ENCODE measurements at places on chromosomes 3 and 15.
A peak's percentile ranks its signal among the peaks of the same experiment; 100 is the strongest.

GRCh38 chr15:70788114-70789049, 25.0 kb upstream of the UACA start:
- DNase-seq, result peak; percentile 74

GRCh38 chr3:108008931-108009639, 81.7 kb downstream of the CD47 start:
- DNase-seq, result no peak

DNA sequence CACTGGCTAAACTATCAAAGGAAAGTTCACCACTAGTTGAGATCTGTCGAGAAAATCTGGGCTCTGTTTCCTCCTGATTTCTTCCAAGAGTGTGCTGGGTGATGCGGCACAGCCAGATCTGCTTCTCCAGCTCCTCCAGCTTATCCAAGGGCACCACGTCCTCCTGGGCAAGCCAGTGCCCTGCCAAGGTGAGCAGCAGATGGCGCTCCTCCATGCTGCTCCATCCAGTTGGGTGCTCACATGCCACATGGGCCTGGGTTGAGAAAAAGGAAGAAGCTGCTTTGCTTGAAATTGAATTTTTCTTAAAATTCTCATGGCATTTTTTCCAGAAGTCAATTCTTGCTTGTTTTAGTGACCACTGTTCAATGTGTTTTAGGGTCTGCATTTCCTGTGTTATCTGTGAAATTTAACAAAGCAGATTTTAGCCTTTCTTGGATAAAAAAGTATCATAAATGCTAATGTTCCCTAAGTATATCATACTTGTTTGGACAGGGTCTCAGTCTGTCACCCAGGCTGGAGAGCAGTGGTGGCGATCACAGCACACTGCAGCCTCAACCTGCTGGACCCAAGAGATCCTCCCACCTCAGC, 47.3 kb downstream of the EIF3J start:
- DNase-seq, result no peak

- DNase-seq, result no peak
Observed at GRCh38 chr3:71916747-71917369, 131.9 kb upstream of the PROK2 start.

GRCh38 chr15:26516102-26516980, 256.5 kb downstream of the GABRB3 start:
- no peak for DNase-seq

DNA sequence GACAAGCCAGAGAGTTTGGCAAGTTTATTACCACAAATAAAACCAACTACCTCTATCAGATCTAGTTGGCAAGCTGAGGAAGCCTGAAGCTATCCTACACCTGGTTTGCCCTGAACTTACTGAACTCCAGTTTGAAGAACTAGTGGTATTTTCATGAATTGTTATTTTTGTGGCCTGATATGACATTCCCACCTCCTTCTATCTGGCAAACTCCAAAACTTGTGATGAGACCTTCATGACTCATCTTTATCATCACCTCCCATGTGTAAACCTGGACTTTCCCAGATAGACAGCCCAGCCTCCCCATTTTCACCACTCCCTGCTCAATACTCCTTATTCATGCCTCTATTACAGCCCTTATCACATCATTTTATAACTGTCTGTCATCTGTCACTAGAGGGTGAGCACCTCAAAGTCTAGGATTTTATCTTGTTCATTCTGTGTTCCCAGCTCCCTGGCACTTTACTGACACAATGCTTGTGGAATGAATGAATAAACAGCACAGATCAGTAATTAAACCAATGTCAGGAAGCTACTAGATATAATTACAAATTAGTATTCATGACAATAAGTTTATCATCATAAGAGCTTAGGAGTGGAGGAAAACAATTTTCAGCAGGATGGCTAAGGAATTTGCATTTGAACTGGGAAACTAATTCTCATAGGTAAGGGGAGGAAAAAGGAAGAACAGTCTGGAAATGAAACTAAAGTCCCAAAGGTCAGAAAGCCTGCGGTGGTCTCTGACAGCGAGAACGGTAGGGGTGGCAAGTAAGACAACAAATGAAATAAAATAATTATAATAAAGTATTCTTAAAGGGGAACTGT, 13.2 kb upstream of the TRANK1 start:
- no peak for DNase-seq

DNA sequence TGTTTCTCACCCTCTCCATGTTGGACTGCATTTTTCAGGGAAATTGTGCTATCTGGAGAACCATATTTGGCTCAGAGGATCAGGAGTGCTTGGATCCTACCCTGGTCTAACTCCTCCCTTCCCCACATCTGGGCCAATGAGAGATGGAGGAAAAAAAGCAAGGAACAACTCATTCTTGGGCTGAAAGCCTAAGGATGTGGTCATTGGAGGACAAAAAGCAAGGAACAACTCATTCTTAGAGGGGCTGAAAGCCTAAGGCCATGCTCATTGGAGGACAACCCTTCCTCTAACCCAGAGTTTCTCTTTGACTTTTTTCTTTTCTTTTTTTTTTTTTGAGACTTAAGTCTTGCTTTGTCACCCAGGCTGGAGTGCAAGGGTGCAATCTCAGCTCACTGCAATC, 48.6 kb upstream of the CHRNB4 start:
- no peak for DNase-seq

- no peak for DNase-seq
Observed at GRCh38 chr3:168443965-168444364, 348.2 kb upstream of the GOLIM4 start.

DNA sequence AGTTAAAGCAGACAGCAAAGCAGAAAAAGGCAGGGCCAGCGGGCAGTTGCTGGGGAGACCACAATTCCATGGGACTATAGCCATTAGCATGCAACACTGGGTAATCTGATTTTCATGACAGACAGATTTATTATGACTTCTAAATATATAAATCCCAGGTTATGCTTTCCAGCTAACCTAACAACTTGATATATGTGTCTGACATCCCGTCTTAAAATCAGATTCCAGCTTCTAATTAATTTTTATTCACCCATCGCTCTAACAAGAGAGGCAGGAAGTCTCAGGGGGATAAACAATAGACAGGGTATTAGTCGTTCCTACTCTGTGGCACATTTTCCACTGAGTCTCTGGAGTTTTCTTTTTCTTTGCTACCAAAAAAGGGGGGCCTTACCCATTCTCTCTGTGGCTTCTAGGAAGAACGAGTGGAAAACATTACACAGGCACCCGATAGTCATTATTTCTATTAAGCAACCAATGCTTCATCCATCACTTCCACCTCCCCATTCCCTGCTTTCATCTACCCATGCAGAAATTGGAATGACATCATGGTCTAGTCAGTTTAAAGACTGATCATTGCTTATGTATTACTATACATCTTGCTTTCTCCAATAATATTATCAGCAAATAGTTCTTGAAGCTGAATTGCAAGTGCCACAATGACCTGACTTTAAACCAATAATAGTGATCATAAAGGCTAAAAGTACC, 173.1 kb downstream of the FHIT start:
- no peak for DNase-seq

GRCh38 chr15:99431661-99432091, 134.1 kb upstream of the MEF2A start:
- DNase-seq, result no peak

- no peak for DNase-seq
Observed at GRCh38 chr3:165742351-165742750, 94.9 kb downstream of the BCHE start.

GRCh38 chr15:69783211-69783610, 314.5 kb downstream of the TLE3 start:
- DNase-seq, result no peak

DNA sequence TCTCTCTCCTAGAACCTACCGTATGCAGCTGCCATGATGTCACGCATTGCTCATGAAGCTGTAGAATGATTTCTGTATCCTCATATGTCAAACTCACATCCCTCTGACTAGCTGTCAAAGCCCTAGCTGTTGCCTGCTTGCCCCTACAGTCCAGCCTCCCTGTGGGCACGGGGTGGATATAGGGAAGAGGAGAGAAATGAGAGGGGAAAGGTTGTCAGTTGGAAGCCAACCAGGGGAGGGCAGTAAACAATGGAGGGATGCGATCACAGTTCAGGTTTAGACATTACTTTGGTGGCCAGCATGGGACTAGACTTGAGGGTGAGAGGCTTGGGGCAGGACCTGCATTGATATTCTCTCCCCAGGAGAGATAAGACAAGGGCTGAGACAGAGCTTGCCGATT, 1.7 kb upstream of the HDGFL3 start:
- DNase-seq, result no peak

- DNase-seq, result no peak
Observed at GRCh38 chr3:55910543-55910942, 423.4 kb upstream of the WNT5A start.

DNA sequence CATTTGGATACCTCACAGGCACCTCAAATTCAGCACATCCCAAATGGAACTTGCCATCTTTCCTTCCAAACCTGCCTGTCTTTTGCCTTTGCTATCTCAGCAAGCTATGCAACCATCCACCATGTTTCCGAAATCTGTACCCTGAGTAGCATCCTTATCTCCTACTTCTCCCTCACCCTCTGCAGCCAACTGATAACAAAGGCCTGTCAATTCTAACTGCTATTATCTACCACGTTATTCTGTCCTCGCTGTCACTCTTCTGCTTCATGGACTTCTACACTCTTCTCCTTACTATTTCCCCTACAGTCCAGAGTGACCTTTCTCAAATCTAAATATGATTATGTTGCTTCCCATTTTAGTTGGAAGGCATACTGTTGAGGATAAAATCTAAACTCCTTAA, 25.5 kb upstream of the TAFA4 start:
- DNase-seq, result no peak

- DNase-seq, result no peak
Observed at GRCh38 chr3:53215816-53216215, 40.0 kb downstream of the TKT start.

DNA sequence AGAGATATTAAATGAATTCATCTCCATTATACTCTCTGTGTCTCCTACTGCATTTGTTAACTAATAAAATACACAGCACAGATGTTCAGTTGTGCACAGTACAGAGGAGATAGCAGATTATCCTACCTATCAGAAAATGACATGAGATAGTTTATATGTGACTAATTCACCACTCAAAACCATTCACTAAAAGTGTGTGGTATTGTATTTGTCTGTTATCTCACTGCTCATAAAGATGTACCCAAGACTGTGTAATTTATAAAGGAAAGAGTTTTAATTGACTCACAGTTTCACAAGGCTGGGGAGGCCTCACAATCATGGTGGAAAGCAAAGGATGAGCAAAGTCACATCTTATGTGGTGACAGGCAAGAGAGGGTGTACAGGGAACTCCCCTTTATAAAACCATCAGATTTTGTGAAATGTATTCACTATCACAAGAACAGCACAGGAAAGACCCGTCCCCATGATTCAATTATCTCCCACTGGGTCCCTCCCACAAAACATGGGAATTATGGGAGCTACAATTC, 936.3 kb downstream of the ROBO1 start:
- no peak for DNase-seq

DNA sequence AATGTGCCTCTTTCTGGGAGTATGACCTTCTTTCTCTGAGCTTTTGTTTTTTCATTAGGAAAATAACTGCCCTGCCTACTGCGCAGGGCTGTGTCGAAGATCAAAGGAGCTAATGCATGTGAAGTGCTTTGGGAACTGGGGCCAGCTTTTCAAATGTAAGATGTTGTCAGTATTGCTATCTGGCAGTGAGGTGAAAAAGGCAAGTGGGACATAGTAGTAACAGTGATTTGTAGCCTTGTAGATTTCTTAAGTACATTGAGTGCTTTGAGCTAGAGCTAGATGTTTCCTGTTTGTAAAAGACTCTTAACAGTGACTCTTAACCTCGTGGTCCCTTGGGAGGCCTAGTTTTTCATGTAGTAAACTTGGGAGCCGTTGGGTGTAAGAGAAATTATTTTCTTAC, 126.5 kb downstream of the ECT2 start:
- no peak for DNase-seq

DNA sequence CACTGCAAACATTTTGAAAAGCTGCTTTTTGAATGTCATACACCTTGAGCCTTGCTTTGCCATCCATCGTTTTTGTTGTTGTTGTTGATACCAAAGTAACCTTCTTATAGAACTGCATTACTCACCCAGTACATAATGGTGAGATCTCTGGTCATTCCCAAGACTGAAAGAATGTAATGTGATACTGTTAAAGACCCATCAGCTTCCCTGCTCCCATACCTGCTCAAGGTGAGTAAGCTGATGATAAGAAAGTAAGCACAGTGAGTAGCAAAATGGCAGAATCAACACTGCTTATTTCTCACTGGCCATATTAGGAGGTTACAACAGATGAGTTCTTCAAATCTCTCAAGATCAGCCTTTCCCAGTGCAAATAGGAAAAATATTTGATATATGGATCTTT, 89.8 kb downstream of the CADPS start:
- DNase-seq, result no peak

DNA sequence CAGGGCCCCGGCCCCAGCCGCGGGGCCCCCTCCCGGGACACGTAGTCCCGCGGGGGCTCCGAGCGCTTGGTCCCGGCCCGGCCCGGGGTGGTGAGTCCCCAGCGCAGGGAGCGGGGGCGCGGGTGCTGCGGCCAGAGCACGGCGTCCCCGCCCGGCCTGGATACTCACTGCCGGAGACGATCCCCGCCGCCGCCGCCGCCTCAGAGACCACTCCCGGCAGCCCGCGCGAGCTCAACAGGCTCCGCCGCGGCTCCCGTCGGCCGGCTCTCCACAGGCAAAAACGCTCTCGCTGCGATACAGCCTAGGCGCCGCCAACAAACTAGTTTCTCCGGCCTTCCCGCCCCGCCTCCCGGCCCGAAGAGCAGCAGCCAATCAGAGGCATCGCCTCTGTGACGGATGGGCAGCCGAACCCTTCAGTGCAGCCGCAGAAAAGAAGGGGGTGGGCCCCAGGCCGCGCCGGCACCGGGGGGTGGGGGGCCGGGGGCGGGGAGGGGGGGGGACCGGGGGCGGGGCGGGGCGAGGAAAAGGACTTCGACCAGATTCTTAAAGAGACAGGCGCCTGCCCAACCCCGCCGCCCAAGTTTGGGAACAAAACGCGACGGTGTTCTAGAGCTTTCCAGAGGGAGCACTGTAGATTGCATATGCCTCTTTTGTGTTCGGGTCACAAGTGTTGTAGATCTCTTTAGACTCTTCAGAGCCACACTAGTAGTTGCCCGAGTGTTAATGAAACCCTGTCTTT, at the start of gene KLHL25:
TSS of gene KLHL25 (minus strand) at position 328 of the 739 bp plus-strand sequence. CDS start 25,115 bp downstream, outside the sequence.
- peak; percentile 65 for DNase-seq

GRCh38 chr3:27671101-27671500, 51.0 kb downstream of the EOMES start:
- no peak for DNase-seq

GRCh38 chr3:37712918-37713817, 148.5 kb upstream of the CTDSPL start:
- no peak for DNase-seq

DNA sequence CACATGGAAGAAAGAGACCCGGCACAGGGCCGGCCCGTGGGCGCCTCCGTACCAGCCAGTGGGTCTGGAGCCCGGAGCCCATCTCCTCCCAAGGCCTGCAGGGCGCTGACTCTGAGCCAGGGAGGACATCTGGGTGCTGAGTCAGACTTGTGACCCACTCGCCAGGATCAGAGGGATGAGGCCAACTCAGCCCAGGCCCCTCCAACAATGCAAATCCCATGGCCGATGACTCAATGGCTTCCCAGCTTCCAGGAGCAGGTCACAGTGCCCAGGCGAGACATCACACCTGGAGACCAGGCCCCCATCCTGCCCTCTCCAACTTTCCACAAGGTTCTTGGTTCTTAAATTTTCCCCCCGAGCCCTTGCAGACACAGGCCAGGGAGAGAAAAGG, 95.1 kb downstream of the LRIG1 start:
- DNase-seq, result no peak

GRCh38 chr3:38811822-38812221, 4.2 kb downstream of the SCN10A start:
- no peak for DNase-seq

GRCh38 chr3:28114893-28115292, 126.5 kb upstream of the CMC1 start:
- no peak for DNase-seq

- no peak for DNase-seq
Observed at GRCh38 chr15:96343113-96344059, 12.9 kb downstream of the NR2F2 start.

Data from BJ (cell line).